ENCODE measurements at places on chromosomes 16 and 17.

GRCh38 chr17:72430611-72431432 is 310.0 kb downstream of the SOX9 start:
- DNase-seq, result peak; percentile 38

GRCh38 chr17:27585153-27585681 is 45.8 kb upstream of the LGALS9 start:
- no peak for DNase-seq

- no peak for DNase-seq
These were observed 55.5 kb upstream of the IRX3 start for GRCh38 chr16:54341892-54342776.

- no peak for DNase-seq
These were observed 16.1 kb upstream of the KRTAP17-1 start for GRCh38 chr17:41331606-41332005.

- DNase-seq, result no peak
These were observed 69.7 kb downstream of the TANC2 start for GRCh38 chr17:63035695-63036094.

GRCh38 chr16:54398986-54399385 is 112.4 kb upstream of the IRX3 start:
- no peak for DNase-seq

GRCh38 chr16:3045758-3046640 is at the start of gene MMP25:
TSS of gene MMP25 (plus strand) at chr16:3046561. CDS start at chr16:3046918, 357 bp downstream.
- no peak for DNase-seq

- no peak for DNase-seq
These were observed 67.1 kb downstream of the PRKCB start for GRCh38 chr16:23902748-23903414.

- peak; percentile 18 for DNase-seq
These were observed 1.6 kb downstream of the TOX3 start for GRCh38 chr16:52545222-52545897.

DNA sequence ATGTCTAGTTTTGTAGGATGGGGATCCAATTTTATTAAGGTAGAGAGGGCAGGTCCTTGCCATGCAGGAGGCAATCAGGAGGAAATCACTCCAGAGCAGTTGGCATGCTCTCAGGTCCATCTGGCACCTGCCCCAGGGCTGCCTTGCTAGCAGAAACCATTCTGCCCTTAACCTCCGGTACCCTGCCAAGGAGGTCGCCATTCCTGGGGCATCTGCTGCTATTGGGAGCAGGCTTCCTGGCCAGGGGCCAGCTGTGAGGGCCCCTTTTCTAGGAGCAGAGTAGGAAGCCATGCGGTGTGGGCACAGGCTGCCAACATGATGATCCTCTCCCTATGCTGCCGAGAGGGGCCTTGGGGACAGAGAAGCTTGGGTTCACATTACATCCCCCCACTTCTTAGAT is 47.6 kb upstream of the MGAT5B start:
- no peak for DNase-seq

DNA sequence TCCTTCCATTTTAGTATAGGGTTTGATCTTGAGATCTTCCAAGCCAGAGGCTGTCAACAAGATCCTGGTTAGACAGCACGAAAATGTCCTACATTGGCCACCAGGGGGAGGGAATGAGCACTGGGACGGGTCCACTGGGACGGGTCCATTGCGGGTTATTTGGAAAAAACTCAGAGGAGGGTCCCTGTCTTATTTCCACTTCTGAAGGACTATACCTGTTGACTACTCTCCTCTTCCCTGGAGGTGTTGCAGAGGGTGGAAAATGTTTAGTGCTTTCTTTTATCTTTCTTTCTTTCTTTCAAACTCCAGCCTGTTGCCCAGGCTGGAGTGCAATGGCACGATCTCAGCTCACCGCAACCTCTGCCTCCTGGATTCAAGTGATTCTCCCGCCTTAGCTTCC is 2.5 kb downstream of the TTLL6 start:
- peak; percentile 82 for DNase-seq

GRCh38 chr17:16013943-16014407 is 14.4 kb downstream of the TTC19 start:
- DNase-seq, result no peak

DNA sequence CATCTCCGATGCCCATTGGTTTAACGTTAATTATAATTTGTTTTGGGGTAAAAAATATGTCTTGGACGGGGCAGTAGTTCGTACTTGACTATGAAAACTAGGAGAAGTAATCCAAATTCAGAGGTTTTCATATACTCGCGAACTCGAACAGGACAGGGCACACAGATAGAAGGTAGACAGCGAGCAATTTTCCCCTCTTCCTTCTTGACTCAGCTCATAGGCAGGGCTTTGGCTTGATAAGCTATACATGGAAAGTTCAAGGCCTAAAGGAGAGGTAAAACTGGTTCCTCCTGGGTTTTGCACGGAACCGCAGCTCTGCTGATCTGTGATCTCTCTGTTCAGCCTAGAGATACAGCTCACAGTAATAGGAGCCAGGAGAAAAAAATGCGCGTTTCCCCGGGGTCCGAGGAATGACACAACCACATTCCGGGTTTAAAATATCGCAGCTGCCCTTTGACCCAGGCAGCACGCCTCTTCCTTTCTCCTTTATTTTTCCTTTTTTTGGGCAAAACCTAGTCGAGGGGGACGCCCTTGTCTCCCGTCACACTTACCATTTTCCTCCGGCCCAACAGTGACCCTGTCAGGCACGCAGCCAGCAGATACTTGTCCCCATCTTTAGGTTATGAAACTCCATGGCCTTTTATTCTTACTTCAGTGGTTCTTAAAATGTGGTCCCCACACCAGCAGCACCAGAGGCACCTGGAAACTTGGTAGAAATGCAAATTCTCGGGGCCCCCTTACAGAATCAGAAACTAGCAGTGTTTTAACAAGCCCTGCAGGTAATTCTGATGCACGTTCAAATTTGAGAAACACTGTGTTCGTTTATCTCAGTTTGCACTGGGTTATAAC is 1.7 kb upstream of the LASP1 start:
- peak; percentile 68 for DNase-seq

DNA sequence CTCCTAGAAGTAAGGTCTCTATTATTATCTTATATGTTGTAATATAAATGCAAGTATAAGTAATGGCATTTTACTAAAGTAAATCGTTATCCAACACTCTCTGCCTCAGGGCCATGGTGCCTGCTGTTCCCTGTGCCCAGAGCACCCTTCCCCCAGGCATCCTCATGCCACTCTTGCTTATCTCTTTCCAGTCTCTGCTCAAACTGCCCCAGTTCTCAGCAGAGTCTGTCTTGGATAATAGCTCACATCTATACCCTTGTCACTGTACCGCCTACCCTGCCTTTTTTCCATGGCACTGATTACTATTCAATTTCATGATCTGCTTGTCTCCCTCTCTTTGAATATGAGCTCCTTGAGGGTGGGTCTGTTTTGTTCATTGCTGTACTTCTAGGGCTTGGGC is 31.7 kb downstream of the CDH1 start:
- DNase-seq, result no peak

GRCh38 chr16:48194828-48195556 is 39.2 kb upstream of the ABCC12 start:
- DNase-seq, result peak; percentile 7

DNA sequence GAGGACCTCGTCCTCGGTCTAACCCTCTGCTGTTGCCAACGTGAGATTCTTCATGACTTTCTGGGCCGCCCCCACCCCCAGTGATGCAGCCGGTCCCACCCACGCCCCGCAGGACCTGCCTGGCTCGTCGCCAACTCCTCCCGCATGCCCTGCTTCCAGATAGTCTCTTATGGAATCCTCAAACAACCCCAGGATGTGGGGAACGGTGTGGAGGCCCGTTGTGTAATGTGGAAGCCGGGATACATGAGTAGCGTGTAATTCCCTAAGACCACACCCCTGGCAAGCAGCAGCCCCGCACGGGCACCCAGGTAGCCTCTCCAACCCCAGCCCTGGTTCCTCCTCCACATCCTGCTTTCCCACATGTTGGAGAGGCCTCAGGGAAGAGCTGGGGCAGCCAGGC is 275.9 kb downstream of the C16orf95 start:
- DNase-seq, result no peak

GRCh38 chr17:67999291-67999911 is 3.1 kb upstream of the C17orf58 start:
- DNase-seq, result no peak

- no peak for DNase-seq
These were observed 309.5 kb upstream of the PMFBP1 start for GRCh38 chr16:72481419-72481818.

DNA sequence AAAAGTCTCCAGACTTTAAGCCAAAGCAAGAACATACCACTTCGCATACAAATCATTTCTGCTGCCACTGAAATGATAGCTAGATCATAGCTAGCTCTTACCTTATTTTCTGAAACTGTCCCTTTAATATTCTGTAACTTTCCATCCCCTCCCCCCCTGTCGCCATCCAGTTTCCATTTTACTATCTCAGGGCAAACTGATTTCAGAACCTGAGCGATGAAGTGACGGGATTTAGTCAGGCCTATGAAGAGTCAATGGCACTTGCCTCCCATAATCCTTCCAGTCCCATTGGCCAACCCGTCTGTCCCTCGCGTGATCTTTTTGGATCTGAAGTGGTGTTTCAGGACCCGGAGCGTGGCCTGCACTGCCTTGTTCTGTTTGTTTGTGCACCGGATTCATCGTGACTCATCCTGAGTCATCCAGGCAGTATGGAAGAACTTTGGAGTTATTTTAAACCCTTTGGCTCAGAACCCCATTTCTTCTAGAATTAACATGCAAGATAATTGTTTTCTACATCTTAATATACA is 199.8 kb upstream of the CHMP6 start:
- DNase-seq, result no peak

DNA sequence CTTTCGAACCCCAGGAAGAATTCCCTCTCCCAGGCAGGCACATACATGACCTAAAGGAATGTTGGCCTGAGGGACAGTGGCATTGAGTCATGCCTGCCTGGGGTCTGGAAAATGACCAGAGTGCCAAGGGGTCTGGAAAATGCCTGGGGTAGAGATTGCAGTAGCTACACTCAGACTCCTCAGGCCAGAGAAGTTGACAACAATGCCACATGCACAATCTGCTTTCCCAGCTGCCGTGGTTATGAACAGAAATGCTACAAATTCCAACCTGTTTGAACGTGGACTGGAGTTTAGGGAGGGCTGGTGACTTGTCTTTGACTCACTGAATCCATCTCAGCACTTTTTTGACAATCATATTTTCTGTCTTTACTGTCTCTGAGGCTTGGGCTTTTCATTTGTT is 250.0 kb downstream of the ABCC12 start:
- DNase-seq, result no peak

- DNase-seq, result no peak
These were observed 33.1 kb upstream of the ULK2 start for GRCh38 chr17:19900809-19901208.

DNA sequence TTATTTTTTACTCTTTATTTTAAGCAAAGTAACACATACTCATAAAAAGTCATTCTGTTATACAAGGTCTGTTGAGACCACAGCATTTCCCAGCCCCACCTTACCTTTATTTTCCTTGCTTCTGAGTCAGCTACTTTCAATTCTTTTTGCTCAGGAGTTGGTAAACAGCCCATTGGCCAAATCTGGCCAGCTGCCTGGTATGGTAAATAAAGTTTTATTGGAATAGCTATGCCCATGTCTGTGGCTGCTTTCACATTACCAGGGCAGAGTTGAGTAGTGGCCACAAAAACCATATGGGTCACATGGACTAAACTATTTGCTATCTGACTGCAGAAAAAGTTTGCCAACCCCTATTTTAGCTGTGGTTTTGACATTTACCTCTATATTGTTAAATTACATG is 3.4 kb upstream of the NSRP1 start:
- DNase-seq, result no peak
